ENCODE measurements at places on chromosomes 13 and 19.
A peak's percentile ranks its signal among the peaks of the same experiment; 100 is the strongest.

DNA sequence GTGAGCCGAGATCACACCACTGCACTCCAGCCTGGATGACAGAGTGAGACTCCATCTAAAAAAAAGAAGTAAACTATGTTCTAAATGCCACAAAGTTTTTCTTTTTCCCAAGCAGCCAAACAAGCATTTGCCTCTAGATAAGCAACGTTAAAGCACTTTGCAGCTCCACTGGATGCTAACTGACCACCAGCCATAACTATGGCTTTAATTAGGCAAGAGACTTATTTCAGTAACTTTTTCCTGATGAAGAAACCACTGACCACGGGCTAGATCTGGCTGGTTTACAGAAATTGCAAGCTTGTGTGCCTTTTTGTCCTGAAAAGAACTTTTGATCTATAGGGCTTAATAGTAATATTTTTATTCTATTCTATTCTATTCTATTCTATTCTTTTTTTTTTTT is 22.1 kb downstream of the CD70 start:
- DNase-seq, result no peak

DNA sequence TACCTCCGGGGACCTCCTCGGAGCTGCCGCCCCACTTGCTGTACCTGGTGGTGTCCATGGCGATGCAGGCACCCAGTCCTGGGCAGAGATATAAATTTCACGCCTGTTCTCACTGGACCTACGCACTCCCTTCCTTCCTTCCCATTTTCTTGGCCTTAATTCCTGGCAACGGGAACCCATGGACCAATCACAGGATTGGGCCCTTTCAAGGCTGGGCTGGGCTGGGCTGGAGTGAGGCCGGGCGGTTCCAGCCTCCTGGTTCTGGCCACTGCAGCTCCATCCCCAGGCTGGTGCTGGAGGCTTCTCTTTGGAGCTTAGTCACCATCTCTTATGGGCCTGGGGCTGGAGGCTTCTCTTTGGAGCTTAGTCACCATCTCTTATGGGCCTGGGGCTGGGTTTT is at the start of gene CLEC4G:
Gene CLEC4G (minus strand): TSS at position 66 of the 400 bp plus-strand sequence. CDS start 8 bp downstream, at position 58.
- DNase-seq, result no peak

DNA sequence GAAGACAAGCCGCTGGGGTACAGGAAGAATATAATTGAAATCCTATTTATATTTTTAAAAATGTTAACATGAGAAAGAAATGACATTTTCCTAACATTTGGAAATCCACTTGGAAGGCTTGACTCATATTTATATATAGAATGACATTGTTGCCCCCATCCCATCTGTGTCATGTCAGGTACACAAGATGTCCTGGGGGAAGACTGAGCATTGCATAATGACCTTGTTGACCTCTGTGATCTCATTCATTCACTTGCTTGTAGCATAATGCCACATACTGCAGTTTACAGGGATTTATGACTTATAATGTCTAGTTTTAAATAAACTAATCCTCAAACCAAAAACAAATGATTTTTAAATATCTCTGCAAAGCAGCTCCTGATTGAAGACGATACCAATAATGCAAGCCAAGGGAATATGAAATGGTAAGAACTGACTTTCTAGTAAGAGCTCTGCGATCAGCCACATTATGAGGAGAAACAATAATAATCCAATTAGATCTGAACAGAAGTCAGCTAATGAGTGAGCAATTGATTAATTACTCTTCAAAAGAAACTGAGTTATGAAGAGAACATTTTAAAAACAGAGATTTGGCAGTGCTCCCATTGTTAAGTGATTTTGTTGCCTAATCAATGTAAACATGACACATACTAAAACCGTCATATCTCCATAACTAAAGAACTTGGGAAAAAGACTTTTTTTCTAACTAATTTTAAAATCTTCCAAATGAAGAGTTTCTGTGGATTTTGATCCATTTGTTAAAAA is 21.2 kb upstream of the VWA8 start:
- DNase-seq, result no peak

DNA sequence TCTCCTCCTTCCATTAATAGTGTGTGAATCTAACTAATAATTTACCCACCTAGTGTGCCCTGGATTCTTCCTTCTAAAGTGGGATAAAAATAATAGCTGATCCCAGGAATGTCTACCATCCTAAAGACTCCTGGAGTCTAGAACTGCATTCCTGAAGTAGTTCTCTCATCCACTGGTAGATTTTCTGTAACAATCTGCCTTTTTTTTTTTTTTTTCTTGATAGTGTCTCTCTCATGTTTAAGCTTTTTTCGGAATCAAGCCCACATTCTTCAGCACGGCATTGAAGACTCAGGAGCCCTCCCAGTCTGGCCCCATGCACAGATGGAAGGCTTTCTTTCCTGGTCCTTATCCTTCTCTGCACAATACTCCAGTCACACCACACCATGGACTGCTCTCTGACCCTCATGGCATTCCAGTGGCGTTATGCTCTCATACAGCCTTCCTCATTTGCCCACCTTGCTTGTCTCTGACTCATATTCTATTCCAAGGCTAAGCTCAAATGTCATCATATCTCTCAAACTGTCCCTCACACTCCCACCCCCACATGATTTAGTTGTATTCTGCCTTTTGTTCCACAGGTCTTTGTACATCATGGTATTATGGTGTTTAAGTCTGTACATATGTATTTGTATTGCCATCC is 68.7 kb upstream of the FRY start:
- no peak for DNase-seq

DNA sequence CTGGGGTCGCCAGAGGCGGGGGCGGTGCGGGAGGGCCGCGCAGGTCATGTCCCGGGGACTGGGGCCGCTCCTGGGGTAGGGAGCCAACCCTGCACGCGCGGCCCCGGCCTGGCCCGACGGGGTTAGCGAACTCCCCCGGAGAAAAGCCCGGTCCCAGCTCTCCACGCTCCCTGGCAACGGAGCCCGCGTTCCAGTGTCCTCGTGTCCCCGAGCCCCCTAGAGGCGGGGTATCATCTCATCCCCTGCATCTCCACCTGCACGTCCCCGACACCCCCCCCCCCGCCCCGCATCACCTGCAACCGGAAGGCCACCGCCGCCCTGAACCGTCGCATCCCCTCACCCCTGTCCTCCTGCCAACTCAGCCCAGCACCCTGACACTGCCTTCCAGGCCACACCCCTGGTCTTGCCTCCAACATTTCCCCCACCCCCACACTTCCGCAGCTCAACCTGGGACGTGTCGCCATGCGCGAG is 2.7 kb downstream of the WDR88 start:
- DNase-seq, result peak; percentile 41

DNA sequence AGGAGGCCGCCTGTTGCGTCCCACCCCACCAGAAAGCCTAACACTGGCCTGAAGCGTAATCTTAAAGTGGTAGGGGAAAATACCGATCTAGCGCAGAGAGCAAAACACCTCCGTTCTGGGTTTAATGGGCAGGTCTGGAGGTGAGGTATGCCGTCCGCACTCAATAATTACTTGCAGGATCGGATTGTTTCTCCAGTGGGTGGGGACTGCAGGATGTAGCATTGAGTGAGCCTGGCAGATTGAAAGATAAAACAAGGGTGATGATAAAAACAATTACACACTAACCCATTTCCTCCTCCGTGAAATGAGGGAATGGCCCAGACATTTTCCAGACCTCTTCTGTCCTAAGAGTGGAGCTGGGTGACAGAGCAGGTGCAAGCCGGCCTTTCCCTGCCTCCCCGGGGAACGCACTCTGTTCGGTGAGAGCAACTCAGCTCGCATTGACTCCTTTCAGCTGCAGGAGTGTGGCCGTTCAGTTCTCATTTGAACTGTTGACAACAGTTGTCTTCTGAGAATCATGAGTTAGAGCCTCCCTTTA is 110.2 kb upstream of the DOCK9 start:
- DNase-seq, result no peak

DNA sequence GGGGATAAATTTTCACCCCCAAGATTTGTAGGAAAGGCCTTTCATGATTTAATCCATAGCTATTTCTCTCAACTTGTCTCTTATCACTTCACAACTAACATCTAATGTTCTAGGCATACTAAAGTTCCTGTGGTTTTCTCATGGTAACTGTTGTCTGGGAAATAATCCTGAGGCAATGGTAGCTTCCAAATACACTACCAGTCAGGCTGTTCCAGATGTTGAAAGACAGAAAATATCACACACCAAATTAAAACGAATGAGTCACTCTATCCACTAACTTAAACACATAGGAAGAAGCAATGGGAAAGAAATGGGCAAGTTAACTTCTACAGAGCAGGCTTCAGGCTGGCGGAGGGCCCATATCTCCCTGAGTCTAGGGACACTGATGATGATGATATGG is 77.7 kb upstream of the MYO16 start:
- no peak for DNase-seq

DNA sequence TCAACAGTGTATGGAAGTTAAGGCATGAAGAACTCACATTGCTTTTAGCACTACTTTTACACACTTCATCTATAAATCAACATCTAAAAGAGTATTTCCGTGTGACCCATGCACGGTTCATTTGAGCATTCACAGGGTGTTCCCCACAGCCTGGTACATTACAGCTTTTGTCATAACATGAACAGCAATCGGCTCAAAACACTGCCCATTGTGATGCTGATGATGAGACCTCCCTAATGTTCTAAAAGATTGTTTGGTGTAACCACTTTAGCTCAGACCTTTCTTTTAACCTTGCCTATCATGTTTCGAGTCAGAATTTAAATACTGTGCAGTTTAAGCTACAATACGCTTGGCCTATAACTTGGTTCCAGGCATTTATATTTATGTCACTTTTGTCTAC is 4.1 kb upstream of the KLF5 start:
- no peak for DNase-seq

DNA sequence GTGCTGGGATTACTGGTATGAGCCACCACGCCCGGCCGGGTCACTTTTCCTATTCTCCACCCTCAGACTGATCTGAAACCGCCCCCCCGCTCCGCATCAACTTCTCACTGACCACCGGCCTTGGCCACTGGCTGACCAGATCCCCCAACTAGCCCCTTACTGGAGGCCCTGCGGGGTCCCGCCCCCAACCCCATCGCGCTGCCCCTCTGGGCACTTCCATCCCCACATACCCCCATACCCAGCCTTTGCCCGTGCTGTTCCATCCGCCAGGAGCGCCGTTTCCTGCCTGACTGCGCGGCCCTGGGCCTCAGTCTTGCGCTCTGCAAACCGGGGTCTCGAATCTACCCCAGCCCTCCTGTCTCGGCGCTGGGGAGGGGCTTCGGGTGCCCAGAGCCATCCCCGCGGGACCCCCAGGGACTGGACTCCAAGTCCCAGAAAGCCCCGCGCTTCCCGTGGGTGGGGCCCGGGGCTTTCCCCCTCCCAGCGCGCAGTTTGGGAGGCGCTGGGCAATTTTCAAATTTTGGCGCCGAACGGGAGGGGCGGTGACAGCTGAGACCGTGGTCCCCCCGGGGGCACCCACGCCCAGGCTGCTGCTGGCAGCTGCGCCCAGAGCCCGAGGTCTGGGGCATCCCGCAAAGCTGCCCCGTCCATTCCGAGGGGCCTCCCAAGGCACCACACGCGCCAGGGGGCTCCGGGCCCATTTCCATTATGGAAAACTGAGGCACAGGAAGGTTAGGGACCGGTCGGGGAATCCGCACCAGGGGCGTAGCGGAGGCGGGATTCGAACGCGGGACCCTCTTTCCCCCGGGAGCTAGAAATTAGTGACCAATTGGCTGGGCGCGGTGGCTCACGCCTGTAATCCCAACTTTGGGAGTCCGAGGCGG is 5.2 kb upstream of the LMNB2 start:
- peak; percentile 80 for DNase-seq

DNA sequence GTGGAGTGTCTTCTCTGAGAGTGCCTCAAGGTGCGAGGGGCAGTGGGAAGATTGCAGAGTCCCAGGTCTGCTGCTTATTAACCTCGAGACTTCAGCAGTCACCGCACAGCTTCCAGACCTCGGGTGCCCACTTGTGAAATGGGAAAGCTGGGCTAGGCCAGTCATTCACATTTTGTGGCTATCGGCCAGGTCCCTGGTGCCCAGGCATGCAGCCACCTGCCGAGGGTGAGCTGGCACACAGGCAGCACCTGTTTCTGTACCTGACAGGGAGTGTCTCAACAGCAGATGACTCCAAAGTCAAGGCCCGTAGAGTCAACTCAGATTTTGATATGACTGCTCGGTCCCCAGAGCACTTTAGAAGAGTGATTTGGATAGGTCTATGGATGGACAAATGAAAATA is 21.9 kb downstream of the UQCRFS1 start:
- no peak for DNase-seq

DNA sequence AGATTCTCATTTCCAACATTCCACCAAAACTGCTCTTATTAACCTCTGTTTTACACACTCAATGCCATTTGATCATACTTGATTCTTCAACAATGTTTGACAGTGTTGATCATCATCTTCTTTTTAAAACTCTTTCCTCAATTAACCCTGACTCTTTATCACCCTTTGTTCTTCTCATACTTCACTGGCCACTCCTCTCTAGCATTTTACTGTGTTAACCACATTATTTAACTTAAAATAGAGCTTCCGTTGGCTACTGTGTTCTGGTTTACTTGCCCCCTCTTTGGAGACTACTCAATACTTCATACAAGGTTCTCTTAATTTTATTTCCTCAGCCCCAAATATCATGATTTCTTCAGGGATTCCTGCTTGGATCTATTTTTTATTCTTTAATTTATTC is 121.1 kb upstream of the SPRY2 start:
- no peak for DNase-seq

- no peak for DNase-seq
Measured at GRCh38 chr19:34504273-34504808, 22.8 kb downstream of the WTIP start.

DNA sequence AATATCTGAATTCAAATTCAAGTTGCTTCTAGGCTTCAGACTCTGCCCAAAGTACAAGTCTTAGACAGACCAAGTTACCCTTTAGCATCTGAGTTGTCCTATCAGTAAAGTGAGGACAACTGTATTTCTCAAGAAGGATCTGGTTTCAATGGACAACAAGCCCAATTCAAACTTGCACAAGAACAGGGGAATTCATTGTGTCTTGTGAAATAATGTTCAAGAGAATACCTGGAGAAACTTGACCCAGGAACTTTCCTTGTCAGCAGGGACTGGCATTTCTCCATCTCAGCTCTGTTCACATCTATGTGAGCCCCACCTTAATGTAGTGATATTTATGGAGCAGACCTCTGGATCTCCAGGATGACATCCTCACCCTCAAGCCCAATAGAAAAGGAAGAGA is 894.9 kb upstream of the SLC10A2 start:
- no peak for DNase-seq

GRCh38 chr13:113938716-113939115 is 35.2 kb downstream of the C13orf46 start:
- no peak for DNase-seq

DNA sequence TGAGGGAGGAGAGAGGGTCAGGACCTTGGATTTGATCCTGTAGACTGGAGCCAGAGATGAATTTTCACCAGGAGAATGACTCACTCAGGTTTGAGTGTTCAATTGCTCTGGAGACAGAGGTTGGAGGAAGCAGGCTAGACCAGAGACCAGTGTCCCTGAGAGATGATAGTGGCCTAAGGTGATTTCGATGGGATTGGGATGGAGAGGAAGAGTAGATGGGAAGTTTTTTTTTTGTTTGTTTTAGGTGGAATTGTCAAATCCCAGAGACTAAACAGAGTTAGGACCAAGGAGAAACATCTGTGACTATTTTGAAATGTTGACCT is 2.3 kb downstream of the CEBPG start:
- DNase-seq, result no peak

All from mesendoderm (in vitro differentiated cells).